Cardiac atrium fibroblast (primary cell): ENCODE measurements at places on chromosomes 1 and 21. TPM values are rescaled to one million over a fixed set of nuclear protein-coding genes. Genes with fewer than 3 reads are reported as not detected.

GFI1 gene
- total RNA-seq = 0.72 TPM in 1 of 2 replicates, not detected in the other

SPRR5 gene
- not detected in 2 replicates for total RNA-seq

RPTN gene
- not detected in 2 replicates for total RNA-seq

LCE1E gene
- total RNA-seq = not detected in 2 replicates

TTLL7 gene
- total RNA-seq = 1.6 and 2.9 TPM in 2 replicates

OR2T35 gene
- not detected in 2 replicates for total RNA-seq

IL24 gene
- total RNA-seq = 0.81 TPM in 1 of 2 replicates, not detected in the other

RGS8 gene
- total RNA-seq = not detected in 2 replicates

FAM110D gene
- 0.36 TPM in 1 of 2 replicates, not detected in the other for total RNA-seq

VASH2 gene
- 2.1 TPM in 1 of 2 replicates, not detected in the other for total RNA-seq

ENAH gene
- total RNA-seq = 65.0 and 106 TPM in 2 replicates

TTC24 gene
- total RNA-seq = not detected in 2 replicates

SLC6A9 gene
- 9.0 and 21.7 TPM in 2 replicates for total RNA-seq

FAM43B gene
- total RNA-seq = 0.32 TPM in 1 of 2 replicates, not detected in the other

TNN gene
- not detected in 2 replicates for total RNA-seq

KRTAP7-1 gene
- total RNA-seq = not detected in 2 replicates

LPAR3 gene
- total RNA-seq = 1.3 TPM in 1 of 2 replicates, not detected in the other

NBPF20 gene
- 0.97 and 2.0 TPM in 2 replicates for total RNA-seq

EXTL2 gene
- total RNA-seq = 15.7 and 17.5 TPM in 2 replicates

PAQR6 gene
- 0.32 and 1.6 TPM in 2 replicates for total RNA-seq

MYOC gene
- not detected in 2 replicates for total RNA-seq

C1orf53 gene
- 30.0 and 40.5 TPM in 2 replicates for total RNA-seq

ADAMTS5 gene
- 1.1 and 2.1 TPM in 2 replicates for total RNA-seq

KMO gene
- not detected in 2 replicates for total RNA-seq

PIGC gene
- 8.9 and 21.3 TPM in 2 replicates for total RNA-seq

FAAH gene
- 0.54 and 3.4 TPM in 2 replicates for total RNA-seq

RCC1 gene
- 21.7 and 22.6 TPM in 2 replicates for total RNA-seq

S100A5 gene
- total RNA-seq = not detected in 2 replicates

HSD11B1 gene
- total RNA-seq = 16.6 and 177 TPM in 2 replicates

ITLN1 gene
- 0.65 and 1.8 TPM in 2 replicates for total RNA-seq

B3GALT2 gene
- total RNA-seq = 0.49 and 4.2 TPM in 2 replicates

HAO2 gene
- total RNA-seq = not detected in 2 replicates

OR2M5 gene
- total RNA-seq = not detected in 2 replicates

WLS gene
- 59.4 and 61.2 TPM in 2 replicates for total RNA-seq

PRAMEF26 gene
- not detected in 2 replicates for total RNA-seq

GTF2B gene
- 30.5 and 34.1 TPM in 2 replicates for total RNA-seq

OR2T2 gene
- not detected in 2 replicates for total RNA-seq

PPP2R5A gene
- 19.0 and 23.5 TPM in 2 replicates for total RNA-seq

S100A7A gene
- total RNA-seq = not detected in 2 replicates

DISP1 gene
- 3.4 and 3.6 TPM in 2 replicates for total RNA-seq

HES5 gene
- total RNA-seq = not detected in 2 replicates

OLIG2 gene
- total RNA-seq = not detected in 2 replicates

SELP gene
- total RNA-seq = 0.54 TPM in 1 of 2 replicates, not detected in the other

HSD3B1 gene
- total RNA-seq = not detected in 2 replicates

HEYL gene
- 2.5 and 8.6 TPM in 2 replicates for total RNA-seq

FCRL2 gene
- total RNA-seq = not detected in 2 replicates

HSD3B2 gene
- total RNA-seq = not detected in 2 replicates

CASZ1 gene
- 0.16 TPM in 1 of 2 replicates, not detected in the other for total RNA-seq
